ENCODE measurements at places on chromosomes 3 and 15. TPM values are rescaled to one million over a fixed set of nuclear protein-coding genes. Genes with fewer than 3 reads are reported as not detected.

DNA sequence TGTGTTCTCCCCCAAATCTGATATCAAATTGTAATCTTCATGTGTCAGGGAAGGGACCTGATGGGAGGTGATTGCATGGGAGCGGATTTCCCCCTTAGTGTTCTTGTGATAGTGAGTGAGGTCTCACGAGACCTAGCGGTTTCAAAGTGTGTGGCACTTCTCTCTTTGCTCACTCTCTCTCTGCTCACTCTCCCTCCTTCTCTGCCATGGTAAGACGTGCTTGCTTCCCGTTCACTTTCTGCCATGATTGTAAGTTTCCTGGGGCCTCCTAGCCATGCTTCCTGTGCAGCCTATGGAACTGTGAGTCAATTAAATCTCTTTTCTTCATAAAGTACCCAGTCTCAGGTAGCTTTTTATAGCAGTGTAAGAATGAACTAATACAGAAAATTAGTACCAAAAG is 30.6 kb upstream of the OR5H6 start:
- DNase-seq: no peak

GRCh38 chr3:53650424-53650823 is 156.0 kb downstream of the CACNA1D start:
- DNase-seq: no peak

DNA sequence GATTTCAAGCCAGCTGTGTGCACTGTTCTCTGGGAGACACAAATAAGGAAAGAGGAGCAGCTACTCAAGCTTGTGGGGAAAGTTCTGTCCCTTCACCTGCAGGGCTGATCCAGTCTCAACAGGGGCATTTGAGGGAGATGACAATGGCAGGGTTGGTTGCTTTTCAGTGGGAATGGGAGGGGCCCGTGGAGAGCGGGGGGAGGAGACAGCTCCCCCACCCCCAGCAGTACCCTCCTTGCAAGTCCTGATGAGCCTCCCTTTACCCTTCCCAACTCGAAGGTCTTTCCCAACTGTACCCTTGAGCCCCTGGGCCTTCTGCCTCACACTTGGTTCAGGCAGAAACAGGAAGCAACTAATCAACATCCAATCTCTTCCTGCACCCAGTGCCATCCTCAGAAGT is 71.8 kb upstream of the SNRPA1 start:
- no peak for DNase-seq

DNA sequence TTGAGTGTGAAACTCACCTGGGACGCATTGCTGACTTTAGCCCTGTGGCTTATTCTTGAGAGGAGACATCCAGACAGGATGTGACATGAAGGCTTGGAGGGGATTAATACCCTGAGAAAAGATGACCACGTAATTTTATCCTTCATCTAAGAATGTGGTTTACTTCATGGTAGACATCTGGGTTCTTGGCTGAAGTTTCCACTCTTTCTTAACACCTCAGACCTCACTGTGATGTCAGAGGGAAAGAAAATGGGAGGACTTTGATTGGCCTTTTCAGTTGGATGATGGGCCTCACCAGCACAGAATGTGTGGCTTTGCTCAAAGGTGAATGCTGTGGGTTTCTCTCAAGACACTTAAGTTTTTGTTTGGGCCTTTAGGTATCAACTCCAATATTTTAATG is 16.5 kb downstream of the GORASP1 start:
- DNase-seq: no peak

FLNB gene
- 796 TPM for total RNA-seq

DNA sequence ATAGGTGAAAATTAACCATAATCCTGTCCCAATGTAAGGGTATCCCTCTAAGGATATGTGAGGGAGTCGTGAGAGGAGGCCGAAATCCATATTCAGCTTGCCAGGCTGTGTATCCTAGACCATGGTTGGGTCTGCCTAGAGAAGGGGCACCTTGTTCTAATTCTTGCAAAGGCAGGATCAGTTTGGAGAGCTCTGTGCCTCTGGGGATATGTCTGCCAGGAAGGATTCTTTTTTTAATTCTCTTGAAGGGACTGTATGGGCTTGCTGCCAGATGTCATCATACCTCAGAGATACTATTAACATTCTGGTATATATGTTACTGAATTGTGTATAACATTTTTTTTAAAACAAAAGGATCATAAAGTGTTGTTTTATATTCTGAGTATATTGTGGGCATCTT is 2.4 kb downstream of the ATP1B3 start:
- peak; percentile 26 for DNase-seq
